ENCODE measurements at places on chromosomes 4 and X. TPM values are rescaled to one million over a fixed set of nuclear protein-coding genes. Genes with fewer than 3 reads are reported as not detected.

The RBMXL3 gene
- not detected for total RNA-seq

GRCh38 chrX:154661170-154661569, 7.8 kb upstream of the CTAG2 start:
- no peak for DNase-seq

- DNase-seq, result no peak
Observed at GRCh38 chr4:185068837-185069236, 50.5 kb downstream of the HELT start.

DNA sequence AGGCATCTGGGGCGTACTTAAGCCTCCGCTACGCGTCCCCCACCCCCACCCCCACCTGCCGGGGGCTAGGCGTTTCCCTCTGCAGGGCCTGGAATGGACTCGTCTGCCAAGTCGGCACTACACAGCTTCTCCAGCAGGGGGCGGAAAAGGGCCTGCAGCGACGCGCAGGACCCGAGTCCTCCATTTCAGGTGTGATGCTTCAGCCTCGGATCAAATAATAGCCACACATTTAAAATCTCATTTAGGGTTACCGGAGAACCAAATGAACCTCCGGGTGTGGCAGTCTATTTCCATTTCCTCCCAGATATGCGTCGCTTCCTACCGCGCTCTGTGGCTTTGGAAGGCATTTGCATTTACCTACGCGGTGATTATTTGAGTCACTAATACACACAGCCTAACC, 2.9 kb downstream of the PAK3 start:
- no peak for DNase-seq

The CENPVL1 gene
- total RNA-seq, result not detected

- DNase-seq, result no peak
Observed at GRCh38 chrX:21905313-21905712, 35.2 kb upstream of the SMS start.
